ENCODE measurements at places on chromosomes 1 and 21.

DNA sequence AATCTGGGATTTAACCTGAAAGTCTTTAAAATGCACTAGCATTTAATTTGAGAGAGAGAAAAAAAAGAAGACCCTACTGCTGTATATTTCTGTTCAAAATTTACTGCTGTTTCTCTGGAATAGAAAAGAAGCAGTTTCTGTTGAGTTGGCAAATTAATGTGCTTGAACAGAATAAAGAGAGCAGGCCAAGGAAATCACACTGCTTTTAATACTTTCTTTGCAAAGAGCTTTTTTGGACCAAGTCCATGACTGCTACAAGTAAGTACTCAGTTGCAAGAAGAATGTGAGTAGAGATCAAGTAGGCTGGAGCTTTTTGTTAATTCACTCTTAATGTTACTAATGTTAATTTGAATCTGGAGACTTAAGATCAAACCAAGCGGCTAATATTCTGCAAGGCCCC lies 336.2 kb upstream of the SGIP1 start:
- H3K36me3 ChIP-seq: no peaks in the 10 kb centered on the region
- no peak for DNase-seq
- no peaks in the 10 kb centered on the region for H3K27me3 ChIP-seq

DNA sequence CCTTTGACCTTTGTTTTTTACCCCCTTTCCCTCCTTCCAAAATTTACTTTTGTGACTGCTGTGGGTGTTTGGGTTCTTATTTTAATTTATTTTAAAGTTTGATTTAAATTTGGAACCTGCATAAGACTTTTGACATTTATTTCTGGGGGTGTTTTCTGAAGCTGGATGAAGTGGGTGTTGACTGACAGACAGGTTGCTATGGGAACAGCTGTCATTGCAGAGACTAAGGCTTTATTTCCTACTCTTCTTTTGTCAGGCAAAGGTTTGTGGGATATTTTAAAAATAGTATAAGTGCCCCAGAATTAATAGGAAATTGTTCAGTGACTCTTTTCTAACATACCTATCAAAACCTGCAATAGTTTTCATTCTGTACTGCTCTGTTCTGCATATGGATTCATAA lies 290.8 kb upstream of the ESRRG start:
- H3K27me3 ChIP-seq: no peaks in the 10 kb centered on the region
- no peak overlapping the region for H3K27ac ChIP-seq
- no peaks in the 10 kb centered on the region for H3K36me3 ChIP-seq
- H3K4me1 ChIP-seq: no peaks in the 10 kb centered on the region
- DNase-seq: no peak

DNA sequence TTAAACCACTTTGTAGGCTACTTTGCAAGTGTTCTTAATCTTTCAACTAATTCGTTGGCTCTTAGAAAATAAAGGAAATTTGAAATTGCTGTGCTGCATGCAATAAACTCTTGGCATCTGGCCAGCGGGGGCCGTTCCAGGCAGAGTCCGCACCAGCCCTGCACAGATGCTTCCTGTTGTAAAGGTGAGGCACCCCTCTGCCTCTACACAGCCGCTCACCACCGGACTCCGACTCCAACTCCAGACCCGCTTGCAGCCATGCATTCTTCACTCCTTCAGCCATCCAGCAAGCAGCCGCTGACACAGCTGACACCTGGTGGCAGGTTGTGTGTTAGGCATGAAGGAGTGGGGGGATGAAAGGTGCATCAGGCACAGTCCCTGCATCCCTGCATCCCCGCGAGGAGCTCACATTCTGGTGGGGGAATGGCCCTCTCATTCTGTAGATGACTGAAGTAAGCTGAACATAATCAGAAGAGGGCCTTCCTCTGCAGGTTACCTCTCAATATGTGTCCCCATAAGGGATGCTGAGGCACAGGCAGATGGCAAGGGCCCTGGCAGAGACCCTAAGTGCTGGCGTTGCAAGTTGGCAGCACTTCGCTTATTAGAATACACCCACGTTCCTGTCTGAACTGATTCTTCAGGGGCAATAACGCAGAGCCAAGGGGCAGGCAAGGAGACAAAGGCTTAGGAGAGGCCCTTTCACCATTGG lies 56.8 kb downstream of the GLIS1 start:
- no peak overlapping the region for H3K27ac ChIP-seq
- peaks cover 5% of the 10 kb centered on the region for H3K4me1 ChIP-seq
- H3K36me3 ChIP-seq: no peaks in the 10 kb centered on the region

- H3K27me3 ChIP-seq: no peaks in the 10 kb centered on the region
- H3K36me3 ChIP-seq: no peaks in the 10 kb centered on the region
- H3K27ac ChIP-seq: no peak overlapping the region
- H3K4me1 ChIP-seq: no peaks in the 10 kb centered on the region
- H3K4me3 ChIP-seq: no peak overlapping the region
- no peak for DNase-seq
Measured at GRCh38 chr1:188350104-188350503, 1521.4 kb downstream of the PLA2G4A start.

DNA sequence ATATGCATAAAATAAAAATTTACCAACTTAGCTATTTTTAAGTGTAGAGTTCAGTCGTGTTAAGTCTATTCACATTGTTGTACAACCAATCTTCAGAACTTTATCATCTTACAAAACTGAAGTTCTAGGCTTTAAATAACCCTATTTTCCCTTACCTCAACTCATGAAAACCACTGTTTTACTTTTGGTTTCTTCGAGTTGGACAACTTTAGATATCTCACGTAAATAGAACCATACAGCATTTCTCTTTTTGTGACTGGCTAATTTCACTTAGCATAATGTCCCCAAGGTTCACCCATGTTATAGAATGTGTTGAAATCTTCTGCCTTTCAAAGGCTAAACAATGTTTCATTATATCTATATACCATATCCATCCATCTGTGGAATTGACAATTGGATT lies 819.0 kb upstream of the ADGRL4 start:
- H3K36me3 ChIP-seq: no peaks in the 10 kb centered on the region
- H3K4me3 ChIP-seq: no peak overlapping the region
- H3K4me1 ChIP-seq: no peaks in the 10 kb centered on the region
- no peaks in the 10 kb centered on the region for H3K27me3 ChIP-seq
- no peak for DNase-seq

DNA sequence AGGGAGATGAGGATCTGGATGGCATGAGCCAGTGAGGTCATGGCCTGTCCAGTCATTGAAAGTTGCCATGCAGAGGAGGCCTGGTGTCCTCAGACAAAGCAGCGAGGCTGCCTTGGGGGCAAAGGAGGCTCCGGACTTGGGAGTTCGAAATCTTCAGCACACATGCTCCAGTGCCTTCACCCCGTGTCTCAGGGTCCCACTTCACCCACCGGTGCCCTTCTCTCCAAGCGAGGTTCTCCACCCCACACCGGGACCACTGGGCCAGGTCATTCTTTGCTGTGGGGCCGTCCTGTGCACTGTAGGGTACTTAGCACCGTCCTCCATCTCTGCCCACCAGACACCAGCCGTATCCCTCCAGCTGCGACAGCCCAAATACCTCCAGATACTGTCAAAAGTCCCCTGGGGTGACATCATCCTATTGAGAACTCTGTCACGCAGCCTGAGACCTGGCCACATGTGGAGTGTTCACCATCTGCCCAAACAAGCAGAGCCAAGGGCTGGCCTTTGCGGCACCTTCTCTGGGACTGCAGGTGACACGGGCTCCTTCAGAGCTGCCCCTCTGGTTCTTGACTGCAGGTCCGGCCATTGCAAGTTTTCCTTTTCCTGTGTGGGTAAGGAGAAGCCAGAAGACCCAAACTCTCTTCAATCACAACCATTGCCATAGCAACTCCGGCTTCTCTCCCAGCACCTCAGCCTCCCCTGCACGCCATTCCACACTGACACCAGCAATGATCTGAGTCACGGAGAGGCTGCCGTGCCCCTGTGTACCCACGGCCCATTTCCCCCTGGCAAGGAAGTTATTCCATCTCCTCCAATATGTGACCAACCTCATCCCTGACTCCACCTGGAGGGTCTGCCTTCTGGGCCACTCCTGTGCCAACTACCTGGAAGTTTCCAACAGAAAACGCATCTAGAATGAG lies 20.4 kb upstream of the PDE9A start:
- H3K36me3 ChIP-seq: no peaks in the 10 kb centered on the region
- H3K27me3 ChIP-seq: no peaks in the 10 kb centered on the region
- H3K4me3 ChIP-seq: no peak overlapping the region
- H3K27ac ChIP-seq: no peak overlapping the region
- no peaks in the 10 kb centered on the region for H3K4me1 ChIP-seq
- DNase-seq: no peak

DNA sequence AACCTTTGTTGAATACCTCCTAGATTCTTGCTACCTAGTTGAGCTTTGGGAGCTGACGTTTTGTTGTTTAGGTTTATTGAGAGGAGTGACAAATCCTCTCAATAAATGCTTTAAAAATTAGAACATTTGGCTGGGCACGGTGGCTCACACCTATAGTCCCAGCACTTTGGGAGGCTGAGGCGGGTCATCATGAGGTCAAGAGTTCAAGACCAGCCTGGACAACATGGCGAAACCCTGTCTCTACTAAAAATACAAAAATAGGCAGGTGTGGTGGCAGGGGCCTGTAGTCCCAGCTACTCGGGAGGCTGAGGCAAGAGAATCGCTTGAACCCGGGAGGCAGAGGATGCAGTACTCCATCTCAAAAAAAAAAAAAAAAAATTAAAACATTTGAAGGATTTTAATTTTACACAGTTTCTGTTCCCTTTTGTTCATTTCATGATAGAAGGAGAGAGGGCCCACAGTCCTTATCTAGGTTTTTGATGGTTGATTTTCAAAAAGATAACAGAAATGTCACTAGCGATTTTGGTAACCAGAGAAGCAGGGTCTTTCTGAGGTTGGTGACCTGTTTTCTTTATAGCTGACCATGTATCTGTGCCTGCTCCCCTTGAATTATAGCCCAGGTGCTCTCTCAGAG lies 44.2 kb upstream of the PIGV start:
- no peaks in the 10 kb centered on the region for H3K27me3 ChIP-seq
- H3K36me3 ChIP-seq: peaks cover 76% of the 10 kb centered on the region
- DNase-seq: no peak
- peak overlapping the region; percentile 97 for H3K27ac ChIP-seq
- H3K4me3 ChIP-seq: peak overlapping the region; percentile 79
